Spinal cord (tissue), 10 donors: ENCODE measurements at places on chromosomes 16 and 17. TPM values are rescaled to one million over a fixed set of nuclear protein-coding genes. Genes with fewer than 3 reads are reported as not detected.

- DNase-seq, result no peak
Observed at GRCh38 chr17:36824678-36825101, 112.6 kb upstream of the LHX1 start.

- no peak for DNase-seq
Observed at GRCh38 chr16:57036945-57037344, 47.6 kb downstream of the NLRC5 start.

GRCh38 chr16:89431630-89432029 lies 58.7 kb downstream of the ANKRD11 start:
- DNase-seq, result no peak

- no peak for DNase-seq
Observed at GRCh38 chr16:80889779-80890359, 85.5 kb upstream of the CDYL2 start.

- DNase-seq, result no peak
Observed at GRCh38 chr17:49525831-49526741, 31.0 kb downstream of the NGFR start.

Gene ABCA8
- total RNA-seq, result 83.7 TPM

DNA sequence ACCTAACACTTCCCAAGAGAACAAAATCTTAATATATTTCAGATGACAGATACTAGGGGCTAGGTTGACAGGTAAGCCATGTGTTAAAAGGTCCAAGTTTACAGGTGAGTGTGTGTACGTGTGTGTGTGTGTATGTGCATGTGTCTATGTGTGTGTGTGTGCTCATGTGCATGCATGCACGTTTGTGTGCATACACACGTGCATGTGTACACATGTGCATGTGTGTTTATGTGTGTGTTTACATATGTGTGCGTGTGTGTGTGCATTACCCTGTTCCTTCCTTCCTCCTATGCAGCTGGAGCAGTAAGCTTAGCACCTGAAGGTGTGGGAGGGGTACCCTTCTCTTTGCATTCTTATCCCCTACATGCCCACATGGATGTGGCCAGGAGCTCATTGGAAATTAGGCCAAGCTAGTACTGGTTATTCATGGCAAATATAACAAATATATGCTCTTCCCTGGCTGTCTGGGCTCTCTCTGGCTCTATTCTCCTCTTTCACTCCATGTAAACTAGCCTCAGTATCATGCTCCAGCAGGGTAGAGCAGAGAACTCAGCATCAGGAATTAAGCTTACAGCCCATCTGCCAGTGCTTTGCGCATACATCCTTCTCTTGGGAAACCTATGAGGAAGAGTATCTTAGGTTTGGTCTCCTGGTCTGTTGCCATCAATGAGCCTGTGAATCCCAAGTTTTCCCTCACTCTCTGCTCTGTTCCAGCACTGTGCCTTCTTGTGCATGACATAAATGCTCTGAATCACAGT lies 258.0 kb upstream of the MYOCD start:
- DNase-seq, result no peak

- DNase-seq, result no peak
Observed at GRCh38 chr16:22815863-22816262, 1.9 kb downstream of the HS3ST2 start.

GRCh38 chr17:67639979-67640378 lies 77.8 kb upstream of the NOL11 start:
- DNase-seq, result no peak

Gene DLX3
- total RNA-seq, result not detected

Gene TTYH2
- 27.5 TPM for total RNA-seq

- DNase-seq, result no peak
Observed at GRCh38 chr17:83190004-83190385, 110.6 kb downstream of the METRNL start.

DNA sequence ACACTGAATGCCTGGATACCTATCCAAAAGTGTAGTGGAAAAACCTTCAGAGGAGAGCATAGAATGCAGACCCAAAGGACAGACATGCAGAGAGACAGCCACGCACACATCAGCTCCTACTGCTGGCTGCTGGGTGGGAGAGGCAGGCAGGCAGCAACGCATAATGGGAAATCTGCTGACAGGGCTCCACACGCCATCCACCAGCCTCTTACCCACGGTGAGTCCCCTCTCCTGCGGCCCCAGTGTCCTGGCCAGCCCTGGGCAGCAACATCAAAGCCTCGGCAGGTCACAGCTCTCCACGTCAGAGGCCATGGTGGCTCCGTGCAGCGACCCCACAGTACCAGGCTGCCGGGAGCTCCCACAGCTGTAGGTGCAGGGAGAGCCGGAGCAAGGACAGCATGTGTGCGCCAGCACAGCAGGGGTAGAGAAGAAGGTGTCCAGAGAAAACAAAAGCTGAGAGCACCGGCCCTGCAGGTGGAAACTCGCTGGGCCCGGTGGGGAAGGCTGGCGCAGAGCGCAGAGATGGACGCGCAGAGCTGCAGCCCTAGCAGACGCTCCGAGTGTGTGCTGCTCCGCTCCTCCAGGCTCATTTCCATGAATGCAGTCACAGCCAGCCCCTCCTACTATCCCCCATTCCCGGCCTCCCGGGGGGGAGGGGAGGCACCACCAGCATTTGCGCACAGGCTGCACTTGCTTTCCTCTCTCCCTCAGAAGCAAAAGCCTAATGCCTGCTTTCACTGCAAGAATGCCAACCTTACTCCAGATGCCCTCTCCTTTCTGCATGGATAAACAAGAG lies 58.9 kb downstream of the CYTH1 start:
- peak; percentile 98 for DNase-seq

Gene TMEM106A
- 6.9 TPM for total RNA-seq

DNA sequence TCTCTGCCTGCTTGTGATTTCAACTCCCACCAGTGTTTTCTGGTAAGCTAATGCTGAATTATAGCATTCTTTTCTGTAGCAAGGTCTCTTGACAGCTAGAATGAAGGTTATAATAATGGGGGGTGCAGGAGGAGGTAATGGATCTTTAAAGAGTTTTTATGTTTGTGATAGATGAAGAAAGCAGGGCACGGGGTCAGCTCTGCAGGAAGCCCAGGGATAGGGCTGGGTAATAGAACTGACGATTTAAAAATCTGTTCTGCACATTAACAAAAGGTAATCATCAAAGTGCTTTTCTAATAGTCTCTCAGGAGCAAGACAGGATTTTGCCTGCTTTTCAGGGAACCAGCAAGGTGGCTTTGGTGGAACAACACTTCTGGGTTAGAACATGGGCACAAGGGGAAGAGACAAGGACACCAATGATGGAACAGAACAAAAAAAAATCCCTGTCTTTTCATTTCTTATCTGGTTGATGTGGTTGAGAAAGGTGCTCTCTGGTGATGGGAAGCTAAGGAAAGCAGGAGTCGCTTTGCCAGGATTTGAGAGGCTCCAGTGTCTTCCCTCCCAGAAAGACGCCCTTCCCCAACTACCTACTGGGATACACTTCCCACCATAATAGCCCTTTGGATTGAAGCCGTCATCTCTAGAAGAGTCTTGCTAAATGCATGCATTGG lies 263.1 kb downstream of the PHKB start:
- no peak for DNase-seq

- DNase-seq, result no peak
Observed at GRCh38 chr16:87607223-87607622, 4.9 kb downstream of the JPH3 start.

- DNase-seq, result no peak
Observed at GRCh38 chr16:24815021-24815420, 30.7 kb upstream of the SLC5A11 start.

DNA sequence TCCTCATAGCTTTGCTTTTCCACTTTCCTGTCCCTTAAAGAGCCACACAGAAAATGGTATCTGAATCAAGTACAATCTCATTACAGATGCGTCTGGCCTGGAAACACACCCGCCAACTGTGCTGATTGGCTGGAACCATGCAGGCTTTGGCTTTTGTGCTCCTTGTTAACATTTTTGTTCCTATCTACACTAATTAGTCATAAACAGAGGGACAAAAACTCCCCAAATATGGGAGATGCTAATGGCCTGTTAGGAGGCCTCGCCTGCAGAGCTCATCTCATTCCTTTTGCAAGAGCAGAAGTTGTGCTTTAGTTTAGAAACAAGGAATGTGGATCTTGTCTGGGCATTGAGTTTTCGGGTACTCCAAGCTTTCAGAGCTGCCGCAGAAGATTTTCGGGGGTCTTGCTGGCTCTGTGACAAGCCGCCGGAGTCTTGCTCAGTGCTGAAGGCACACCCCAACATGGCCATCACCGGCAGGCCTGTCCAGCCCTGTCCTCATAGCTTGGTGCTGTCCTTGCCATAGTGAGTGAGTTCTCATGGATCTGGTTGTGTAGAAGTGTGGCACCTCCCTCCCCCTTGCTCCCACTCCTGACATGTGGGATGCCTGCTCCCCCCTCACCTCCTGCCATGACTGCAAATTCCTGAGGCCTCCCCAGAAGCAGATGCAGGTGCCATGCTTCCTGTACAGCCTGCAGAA lies 69.8 kb downstream of the METRNL start:
- no peak for DNase-seq

Gene OR1A1
- total RNA-seq, result not detected

Gene IL17C
- total RNA-seq, result not detected

GRCh38 chr17:250487-251300 lies 69.2 kb upstream of the DOC2B start:
- DNase-seq, result no peak

Gene LITAFD
- not detected for total RNA-seq

- no peak for DNase-seq
Observed at GRCh38 chr17:74757502-74757901, 9.1 kb downstream of the NHERF1 start.

GRCh38 chr17:82583720-82584234 lies 64.2 kb downstream of the FOXK2 start:
- no peak for DNase-seq
